ENCODE measurements at places on chromosomes 16 and 17. TPM values are rescaled to one million over a fixed set of nuclear protein-coding genes. Genes with fewer than 3 reads are reported as not detected.

KIF18B gene
- total RNA-seq, result 22.6 TPM

SOCS3 gene
- total RNA-seq, result 72.7 TPM

WFIKKN2 gene
- 0.62 TPM for total RNA-seq

- DNase-seq, result no peak
Measured at GRCh38 chr17:52648995-52649394, 490.5 kb upstream of the CA10 start.

- DNase-seq, result no peak
Measured at GRCh38 chr16:51629576-51629975, 478.5 kb upstream of the SALL1 start.

DNA sequence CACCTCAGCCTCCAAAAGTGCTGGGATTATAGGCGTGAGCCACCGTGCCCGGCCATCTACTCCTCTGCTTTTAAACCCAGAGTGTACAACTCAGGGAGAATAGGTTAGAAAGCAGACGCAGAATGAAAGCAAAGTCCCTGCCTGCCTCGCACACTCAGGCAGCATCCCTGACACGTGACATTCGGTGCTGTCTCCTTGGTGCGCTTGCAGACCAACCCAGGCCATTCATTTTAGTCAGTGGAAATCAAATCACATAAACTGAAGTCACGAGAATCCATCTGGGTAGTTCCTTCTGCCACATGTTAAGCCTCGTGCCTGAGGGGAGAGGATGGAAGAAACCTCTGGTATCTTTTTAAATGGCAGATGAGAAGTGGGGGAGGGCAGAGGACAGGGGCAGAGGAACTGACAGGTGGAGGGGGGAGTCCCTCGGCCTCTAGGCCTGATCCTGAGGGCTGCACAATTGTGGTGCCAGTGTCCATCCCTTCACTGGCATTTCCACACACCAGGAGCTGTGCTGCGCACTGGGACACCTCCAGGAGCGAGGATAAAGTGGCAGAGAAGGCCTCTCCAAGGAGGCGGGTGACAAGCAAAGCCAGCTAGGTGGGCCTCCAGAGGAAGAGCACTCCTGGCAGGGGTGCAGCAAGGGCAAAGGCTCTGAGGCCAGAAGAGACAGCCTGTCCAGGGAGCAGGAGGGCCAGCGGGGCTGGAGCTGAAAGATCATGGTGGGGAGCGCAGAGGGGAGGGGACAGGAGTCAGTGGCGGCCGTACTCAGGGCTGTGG, 196.3 kb downstream of the KATNIP start:
- DNase-seq, result no peak

DNA sequence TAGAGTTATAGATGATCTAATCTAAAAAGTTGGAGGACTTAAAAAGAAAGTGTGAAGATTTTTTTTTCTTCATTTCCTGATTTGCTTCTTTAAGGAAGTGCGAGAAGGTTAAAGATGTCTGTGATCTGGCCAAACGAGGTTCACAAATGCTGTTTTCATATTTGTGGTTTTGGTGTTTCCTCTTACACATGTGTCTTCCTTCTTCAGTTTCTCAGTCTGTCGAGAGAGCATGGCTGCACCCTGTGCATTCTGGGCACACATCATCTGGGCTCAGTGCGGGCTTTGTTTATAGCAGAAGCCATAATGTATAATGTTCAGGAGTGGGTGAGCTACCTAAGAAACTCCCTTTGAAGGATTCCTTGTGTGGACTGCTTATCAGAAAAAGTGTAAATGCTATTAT, 260.4 kb upstream of the TBX2 start:
- no peak for DNase-seq

DNA sequence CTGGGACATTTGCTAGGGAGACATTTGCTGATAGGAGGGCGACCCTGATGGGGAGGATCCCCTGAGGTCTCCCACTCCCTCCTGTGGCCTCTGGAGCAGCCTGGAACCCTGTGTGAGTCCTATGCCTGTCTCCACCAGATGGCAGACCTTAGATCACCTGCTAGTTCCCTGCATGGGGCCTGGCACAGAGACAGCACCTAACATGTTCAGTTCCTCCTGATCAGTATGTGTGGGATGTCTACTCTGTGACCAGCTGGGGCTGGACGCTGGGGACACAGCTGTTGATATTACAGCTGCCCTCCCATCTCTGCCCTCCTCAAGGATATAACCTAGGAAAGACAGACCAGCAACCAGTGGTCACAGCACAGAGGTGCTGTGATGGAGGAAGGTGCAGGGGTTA, 1.1 kb upstream of the ADCY7 start:
- DNase-seq, result peak; percentile 24

- DNase-seq, result no peak
Measured at GRCh38 chr16:54694651-54695050, 236.0 kb upstream of the IRX5 start.

GRCh38 chr17:71709946-71710345, 410.9 kb upstream of the SOX9 start:
- DNase-seq, result no peak

GRCh38 chr16:80974649-80975376, 31.9 kb downstream of the CMC2 start:
- DNase-seq, result peak; percentile 68

- peak; percentile 31 for DNase-seq
Measured at GRCh38 chr16:53052519-53053501, at the start of gene CHD9NB. Gene CHD9NB (minus strand): TSS chr16:53052897. CDS start chr16:53044158, 8,739 bp downstream.

Measured in G401 (cell line).